ENCODE measurements at places on chromosomes 3 and 15.

GRCh38 chr3:129927072-129927471 is 33.6 kb upstream of the TMCC1 start:
- no peak for DNase-seq

GRCh38 chr3:149955449-149955848 is 15.2 kb downstream of the PFN2 start:
- DNase-seq = no peak

- no peak for DNase-seq
Observed at GRCh38 chr3:16033889-16034687, 140.4 kb upstream of the GALNT15 start.

DNA sequence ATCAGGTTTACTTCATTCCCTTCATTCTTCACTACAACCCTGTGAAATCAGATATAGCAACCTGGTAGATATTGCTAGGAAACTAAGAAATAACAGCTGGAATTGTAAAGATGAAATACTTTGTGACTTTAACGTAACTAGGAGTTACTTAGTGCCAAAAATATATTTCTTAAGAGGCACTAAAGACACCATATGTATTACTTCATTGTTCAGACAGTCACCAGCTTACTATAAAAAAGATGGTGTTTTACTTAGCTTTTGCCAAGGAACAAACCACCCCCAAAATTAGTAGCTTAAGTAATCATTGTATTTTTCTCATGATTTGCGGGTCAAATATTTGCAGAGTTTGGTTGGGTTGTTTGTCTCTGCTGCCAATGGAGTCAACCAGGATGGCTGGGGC is 62.5 kb downstream of the PROS1 start:
- no peak for DNase-seq

DNA sequence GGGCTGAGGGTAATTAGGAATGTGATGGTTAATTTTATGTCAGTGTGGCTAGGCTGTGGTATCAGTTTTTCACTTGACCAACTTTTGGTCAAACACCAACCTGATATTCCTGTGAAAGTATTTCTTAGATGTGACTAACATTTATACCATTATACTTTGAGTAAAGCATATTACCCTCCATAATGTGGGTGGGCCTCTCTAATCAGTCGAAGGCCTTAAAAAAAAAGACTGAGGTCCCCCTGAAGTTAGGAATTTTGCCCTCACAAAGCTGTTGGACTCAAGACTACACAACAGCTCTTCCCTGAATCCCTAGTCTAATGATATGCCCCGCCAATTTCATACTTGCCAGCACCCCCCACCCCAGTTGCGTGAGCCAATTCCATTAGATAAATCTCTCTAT is 12.5 kb downstream of the SLMAP start:
- DNase-seq = no peak

GRCh38 chr3:52291508-52292181 is 4.0 kb downstream of the GLYCTK start:
- DNase-seq = peak; percentile 16

GRCh38 chr3:65901226-65901625 is 137.5 kb downstream of the MAGI1 start:
- no peak for DNase-seq

- no peak for DNase-seq
Observed at GRCh38 chr15:59894835-59895234, 109.3 kb upstream of the FOXB1 start.

All from stimulated activated CD4-positive, alpha-beta T cell treated with anti-CD3 and anti-CD28 coated beads, Interleukin-12 subunit alpha, Interleukin-12 subunit beta, amount 100 ng/mL, for 4 hours (primary cell).